Stimulated activated CD8-positive, alpha-beta memory T cell treated with anti-CD3 and anti-CD28 coated beads, Interleukin-4, amount 100 ng/mL, for 1 hour (primary cell): ENCODE measurements at places on chromosomes 6 and 20.

- no peak for DNase-seq
These were observed 15.7 kb upstream of the EIF2S2 start for GRCh38 chr20:34127792-34128191.

- no peak for DNase-seq
These were observed at the start of gene ZNF831 for GRCh38 chr20:59163631-59164530. ZNF831 (plus strand) TSS chr20:59163821; CDS start chr20:59191020, 27,199 bp downstream.

DNA sequence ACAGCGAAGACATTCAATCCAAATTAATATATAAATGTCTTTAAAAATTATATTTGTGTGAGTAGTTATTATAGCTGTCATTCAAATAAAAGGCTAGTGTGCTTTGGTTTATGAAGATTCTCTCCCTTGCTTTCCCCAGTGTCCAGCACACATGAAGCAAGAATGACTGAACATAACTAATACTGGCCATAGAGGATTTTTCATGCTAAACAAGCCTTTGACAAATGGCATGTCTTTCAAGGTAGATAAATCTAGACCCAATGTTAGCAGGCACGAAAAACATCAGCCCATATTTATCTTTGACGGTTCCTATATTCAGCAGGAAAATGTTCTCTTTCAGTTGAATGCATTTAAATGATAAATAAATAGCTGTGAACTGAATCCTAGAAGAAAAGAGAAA lies 1234.4 kb downstream of the EPHA7 start:
- DNase-seq, result no peak

DNA sequence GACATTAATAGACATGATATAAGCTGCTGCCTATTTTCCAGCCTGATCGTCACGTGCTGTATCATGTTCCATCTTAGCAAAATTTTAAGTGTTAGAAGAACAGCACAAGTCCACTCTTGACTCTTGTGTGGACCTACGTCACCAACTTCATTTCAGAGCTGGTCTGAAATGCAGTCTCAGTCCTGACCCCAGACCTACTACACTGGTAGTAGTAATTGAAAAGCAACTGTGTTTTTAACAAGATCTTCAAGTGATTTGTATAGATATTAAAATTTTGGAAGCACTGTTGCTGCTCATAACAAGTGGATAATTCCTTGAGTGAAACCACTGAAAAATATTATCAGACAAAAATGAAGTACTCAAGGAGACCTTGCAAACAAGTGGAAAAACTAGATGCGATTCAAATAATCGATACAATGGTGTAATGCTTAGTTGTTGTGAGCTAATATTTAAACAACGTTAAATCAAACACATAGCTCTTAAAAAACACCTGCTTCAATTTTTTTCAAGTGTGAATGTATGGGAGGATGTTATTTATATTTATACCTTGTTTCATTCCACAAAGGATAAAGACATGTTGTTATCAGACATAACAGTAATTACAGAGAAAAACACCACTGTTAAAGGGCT lies 110.9 kb upstream of the JAG1 start:
- no peak for DNase-seq

- DNase-seq, result no peak
These were observed 60.0 kb downstream of the PRL start for GRCh38 chr6:22236626-22237414.

- DNase-seq, result no peak
These were observed 109.0 kb upstream of the TRAF3IP2 start for GRCh38 chr6:111714416-111715270.
